Hematopoietic multipotent progenitor cell treated with erythropoietin and hydrocortisone succinate and interleukin-3 and kit ligand, for 6 days (in vitro differentiated cells): ENCODE measurements at places on chromosomes 4 and X.
A peak's percentile ranks its signal among the peaks of the same experiment; 100 is the strongest.

DNA sequence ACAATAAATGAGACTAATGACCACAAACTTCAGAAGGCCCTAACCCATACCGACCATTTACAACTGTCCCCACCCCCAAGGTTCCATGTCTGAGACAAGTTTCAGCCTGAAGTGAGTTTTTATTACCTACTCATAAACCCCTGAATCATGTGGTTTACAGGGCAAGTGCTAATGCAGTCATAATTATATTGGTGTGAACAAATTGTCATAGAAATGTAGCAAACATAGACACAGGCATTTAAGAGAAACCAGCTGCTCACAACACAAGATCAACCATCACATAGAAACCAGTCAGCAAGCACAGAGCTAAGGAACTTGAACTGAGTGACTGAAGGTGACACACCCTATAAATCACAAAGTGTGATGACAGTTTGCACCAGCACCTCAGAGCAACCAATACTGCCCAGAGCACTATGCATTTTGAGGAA, 173.8 kb upstream of the MID1 start:
- no peak for DNase-seq

- no peak for DNase-seq
These were observed 51.1 kb downstream of the ZNF732 start for GRCh38 chr4:253936-254756.

GRCh38 chrX:129957241-129958082, 25.0 kb upstream of the BCORL1 start:
- DNase-seq: peak; percentile 80

DNA sequence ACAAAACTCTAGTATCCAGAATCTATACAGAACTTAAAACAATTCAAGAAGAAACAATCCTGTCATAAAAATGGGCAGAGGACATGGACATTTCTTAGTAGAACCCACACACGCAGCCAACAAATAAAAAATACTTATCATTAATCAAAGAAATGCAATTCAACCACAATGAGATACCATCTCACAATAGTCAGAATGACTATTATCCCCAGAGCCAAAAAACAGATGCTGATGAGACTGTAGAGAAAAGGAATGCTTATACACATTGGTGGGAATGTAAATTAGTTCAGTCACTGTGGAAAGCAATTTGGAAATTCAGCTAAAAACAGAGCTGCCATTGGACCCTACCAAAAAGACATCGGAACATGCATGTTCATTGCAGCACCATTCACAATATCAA, 37.9 kb downstream of the RAB40AL start:
- no peak for DNase-seq

GRCh38 chr4:7461230-7461629, 26.5 kb upstream of the PSAPL1 start:
- no peak for DNase-seq

- no peak for DNase-seq
These were observed 23.1 kb downstream of the ACSL1 start for GRCh38 chr4:184802697-184803015.

DNA sequence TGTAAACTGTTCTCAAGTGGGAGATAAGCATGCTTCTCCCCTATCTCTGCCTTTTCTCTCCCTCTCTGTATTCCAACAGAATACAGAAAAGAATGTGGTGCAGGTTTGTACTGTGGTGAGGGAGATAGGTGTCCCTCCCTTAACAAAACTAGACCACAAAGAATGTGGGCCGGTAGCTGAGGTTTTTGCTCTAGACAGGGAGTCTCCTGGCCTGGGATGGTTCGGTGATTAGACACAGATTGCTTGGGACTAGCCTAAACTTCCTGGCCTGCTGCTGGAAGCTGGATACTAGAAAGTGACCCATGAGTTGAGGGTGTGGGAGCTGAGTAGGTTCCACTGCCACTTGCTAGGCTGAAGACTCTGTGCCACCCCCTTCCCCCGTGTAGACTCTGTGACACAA, 143.0 kb downstream of the CXXC4 start:
- DNase-seq: no peak

GRCh38 chr4:99144070-99144469, at the start of gene ADH4:
Gene ADH4, minus strand, starts transcription at chr4:99144297. Its CDS starts 75 bp downstream, at chr4:99144222.
- DNase-seq: no peak

DNA sequence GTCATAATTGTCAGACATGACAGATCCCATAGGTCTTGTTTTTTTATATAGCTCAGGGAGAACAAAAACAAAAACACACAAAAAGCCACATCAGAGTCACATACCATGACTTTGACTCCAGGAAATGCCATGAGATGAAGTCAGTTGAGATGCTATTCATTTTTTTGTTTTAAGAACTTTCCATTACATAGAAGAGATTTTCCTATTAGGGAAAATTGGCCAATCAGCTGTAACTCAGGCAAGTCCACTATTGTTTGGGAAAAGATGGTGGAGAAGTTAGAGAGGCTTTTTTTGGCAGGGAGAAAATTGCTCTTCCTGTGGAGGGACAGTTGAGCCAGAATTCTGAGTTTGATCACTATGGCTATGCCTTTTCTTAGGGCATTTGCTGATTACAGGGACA, 72.6 kb downstream of the SMARCA5 start:
- DNase-seq: no peak

- no peak for DNase-seq
These were observed 192.5 kb downstream of the TECRL start for GRCh38 chr4:64216741-64217140.

- peak; percentile 57 for DNase-seq
These were observed 278 bp downstream of the RELL1 start for GRCh38 chr4:37685823-37686372.

GRCh38 chrX:47877327-47877726, 40.6 kb downstream of the ZNF81 start:
- no peak for DNase-seq

DNA sequence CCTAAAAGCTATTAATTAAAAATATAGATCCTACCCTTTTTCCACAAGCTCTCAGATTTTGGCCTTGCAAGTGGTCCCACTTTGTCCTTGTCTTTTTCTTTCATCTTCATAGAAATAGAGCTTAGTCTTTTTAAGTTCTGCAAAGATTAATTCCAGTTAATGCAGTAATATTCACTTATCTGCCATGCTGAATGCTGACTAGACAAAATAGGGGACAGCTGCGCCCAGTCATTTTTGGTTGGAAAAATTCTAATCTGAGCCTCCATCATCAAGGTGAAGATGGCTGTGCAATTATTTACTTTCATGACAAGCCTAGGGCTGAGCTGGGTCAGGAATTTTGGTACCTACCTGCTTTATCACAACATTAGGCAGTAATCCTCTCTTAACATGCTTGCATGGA, 241.3 kb upstream of the CXorf66 start:
- no peak for DNase-seq

DNA sequence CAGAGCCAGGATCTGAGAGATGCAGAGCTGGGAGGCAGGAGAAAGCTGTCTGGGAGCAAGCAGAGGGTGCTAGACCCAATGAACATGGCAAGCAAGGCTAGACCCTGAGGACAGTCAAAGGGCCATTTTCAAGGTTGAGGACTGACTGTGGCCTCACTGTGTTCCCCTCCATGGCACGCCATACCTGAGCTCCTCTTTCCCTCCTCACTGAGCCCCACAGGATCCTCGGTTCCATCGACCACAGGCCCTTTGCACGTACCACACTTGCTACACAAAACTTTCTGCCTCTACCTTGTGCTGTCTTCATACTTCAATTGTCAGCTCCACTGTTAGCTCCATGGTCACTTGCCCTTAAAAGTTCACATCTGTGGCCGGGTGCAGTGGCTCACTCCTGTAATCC, 45.5 kb upstream of the CD99 start:
- no peak for DNase-seq

- no peak for DNase-seq
These were observed 93.5 kb downstream of the SEL1L3 start for GRCh38 chr4:25769251-25769650.

- no peak for DNase-seq
These were observed 139.9 kb upstream of the ZIC3 start for GRCh38 chrX:137425986-137426385.

- no peak for DNase-seq
These were observed 68.0 kb upstream of the HELT start for GRCh38 chr4:184950117-184950830.

DNA sequence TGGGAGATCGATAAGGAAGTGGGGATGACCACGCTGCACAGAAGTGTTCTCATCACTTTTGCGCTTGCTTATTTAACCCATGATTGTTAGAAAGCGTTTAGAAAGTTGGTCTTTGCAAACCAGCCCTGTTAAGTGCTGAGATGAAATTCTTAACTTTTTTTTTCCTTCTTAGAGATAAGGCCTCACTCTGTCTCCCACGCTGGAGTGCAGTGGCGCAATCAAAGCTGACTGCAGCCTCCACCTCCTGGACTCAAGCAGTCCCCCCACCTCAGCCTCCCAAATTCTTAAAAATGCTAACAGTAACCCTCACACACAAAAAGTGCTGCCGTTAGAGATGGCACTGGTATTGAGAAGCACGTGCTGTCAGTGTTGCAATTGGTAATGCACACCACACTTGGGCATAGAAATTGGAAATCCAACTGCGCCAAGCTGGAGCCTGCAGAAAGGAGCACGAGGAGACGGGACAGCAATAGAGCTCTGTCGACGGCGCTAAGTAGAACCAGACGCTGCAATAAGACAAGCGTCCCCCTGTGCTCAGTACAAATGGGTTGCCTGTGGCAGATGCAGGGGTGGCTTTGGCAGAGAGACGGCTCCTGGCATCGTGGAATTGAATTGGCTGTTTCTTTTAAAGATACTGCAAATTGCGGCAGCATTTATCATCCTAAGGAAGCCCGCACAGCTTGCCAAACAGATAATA, 113.4 kb downstream of the TBL1X start:
- DNase-seq: no peak

DNA sequence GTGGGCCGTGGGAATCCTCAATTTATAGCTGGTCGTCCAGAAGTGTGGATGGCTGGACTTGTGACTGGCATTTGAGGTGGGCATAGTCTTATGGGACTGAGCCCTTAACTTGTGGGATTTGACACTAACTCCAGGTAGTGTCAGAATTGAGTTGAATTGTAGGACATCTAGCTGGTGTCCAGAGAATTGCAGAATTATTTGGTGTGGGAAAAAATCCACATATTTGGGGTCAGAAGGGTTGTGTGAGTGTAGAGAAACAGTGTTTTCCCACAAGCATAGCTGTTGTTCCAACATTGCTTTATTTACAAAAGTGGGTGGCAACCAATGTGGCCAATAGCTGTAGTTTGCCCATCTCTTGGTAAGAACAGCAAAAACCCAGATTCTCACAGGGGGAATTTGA, 91.3 kb downstream of the MOSPD2 start:
- DNase-seq: no peak
